ENCODE measurements at places on chromosomes 2 and 18. TPM values are rescaled to one million over a fixed set of nuclear protein-coding genes. Genes with fewer than 3 reads are reported as not detected.

The CERKL gene
- total RNA-seq: 0.06 TPM

The TTR gene
- not detected for total RNA-seq

The COLEC11 gene
- total RNA-seq: 0.86 TPM

The CD8B2 gene
- total RNA-seq: 4.6 TPM

The PROKR1 gene
- total RNA-seq: 0.60 TPM

The HOXD13 gene
- total RNA-seq: not detected

The SYT4 gene
- total RNA-seq: not detected

The VRK2 gene
- 24.0 TPM for total RNA-seq

The LOXHD1 gene
- 0.14 TPM for total RNA-seq

The CYTIP gene
- total RNA-seq: 302 TPM

The ZNF519 gene
- 13.5 TPM for total RNA-seq
